Activated T-helper 1 cell treated with anti-CD3 and anti-CD28 coated beads, Interleukin-2, amount 50 U/mL, for 16 hours (primary cell): ENCODE measurements at places on chromosomes 7 and 10.

DNA sequence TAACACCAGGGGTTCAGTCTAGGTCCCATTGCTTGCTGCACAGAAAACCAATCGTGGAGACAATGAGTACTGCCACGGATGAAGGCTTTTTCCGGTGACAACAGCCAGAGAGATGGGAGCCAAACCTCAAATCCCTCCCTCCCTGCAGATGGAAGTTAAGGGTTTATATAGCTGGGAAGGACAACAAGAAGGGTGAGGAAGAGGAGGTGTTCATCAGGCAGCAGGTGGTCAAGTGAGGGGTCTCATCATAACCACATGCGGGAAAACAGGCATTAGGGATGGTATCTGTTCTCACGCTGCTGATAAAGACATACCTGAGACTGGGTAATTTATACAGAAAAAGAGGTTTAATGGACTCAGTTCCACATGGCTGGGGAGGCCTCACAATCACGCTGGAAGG lies 91.3 kb downstream of the MKX start:
- no peak for DNase-seq

DNA sequence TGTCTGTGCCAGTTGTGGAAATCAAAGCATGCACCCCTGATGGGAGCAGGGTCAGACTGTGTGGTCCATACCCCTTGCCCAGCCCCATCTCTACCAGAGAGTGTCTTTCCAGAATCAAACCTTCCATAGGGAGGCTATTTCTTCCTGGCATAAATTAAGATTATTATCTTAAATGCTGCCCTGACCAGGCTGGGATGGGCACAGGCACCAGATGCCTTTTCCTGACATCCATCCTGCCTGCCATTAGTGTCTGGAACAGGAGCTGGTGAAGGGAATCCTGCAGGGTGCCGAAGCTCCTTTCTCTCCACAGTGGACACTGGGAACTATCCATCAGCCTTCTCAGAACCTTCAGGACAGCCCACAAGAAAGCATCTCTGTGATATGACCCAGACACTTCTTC lies 296.3 kb downstream of the GRID1 start:
- DNase-seq = no peak

- no peak for DNase-seq
Measured at GRCh38 chr10:69439813-69440506, 11.3 kb upstream of the TSPAN15 start.

GRCh38 chr10:114372179-114372578 lies 32.1 kb downstream of the AFAP1L2 start:
- DNase-seq = no peak

GRCh38 chr7:31109751-31110150 lies 57.6 kb downstream of the ADCYAP1R1 start:
- DNase-seq = no peak

DNA sequence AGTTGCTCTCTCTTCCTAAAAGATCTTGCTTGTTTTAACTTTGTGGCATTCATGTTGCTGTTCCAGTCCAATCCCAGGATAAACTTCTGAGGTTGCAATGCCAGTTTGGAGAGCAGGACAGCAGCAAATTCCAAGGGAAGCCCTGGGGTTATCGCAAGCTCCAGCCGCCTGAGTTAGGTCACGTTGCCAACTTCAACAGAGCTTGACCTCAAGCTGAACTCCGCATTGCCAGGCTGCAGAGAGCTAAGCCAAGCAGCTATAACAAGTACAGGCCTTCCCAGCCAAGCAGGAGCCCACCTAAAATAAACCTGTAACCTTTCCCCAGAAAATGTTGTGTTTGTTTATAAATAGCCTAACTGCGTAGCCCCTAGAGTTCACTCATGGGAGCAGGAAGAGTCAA lies 138.9 kb upstream of the LYZL1 start:
- DNase-seq = no peak

GRCh38 chr10:77251297-77252013 lies 386.2 kb downstream of the KCNMA1 start:
- no peak for DNase-seq

DNA sequence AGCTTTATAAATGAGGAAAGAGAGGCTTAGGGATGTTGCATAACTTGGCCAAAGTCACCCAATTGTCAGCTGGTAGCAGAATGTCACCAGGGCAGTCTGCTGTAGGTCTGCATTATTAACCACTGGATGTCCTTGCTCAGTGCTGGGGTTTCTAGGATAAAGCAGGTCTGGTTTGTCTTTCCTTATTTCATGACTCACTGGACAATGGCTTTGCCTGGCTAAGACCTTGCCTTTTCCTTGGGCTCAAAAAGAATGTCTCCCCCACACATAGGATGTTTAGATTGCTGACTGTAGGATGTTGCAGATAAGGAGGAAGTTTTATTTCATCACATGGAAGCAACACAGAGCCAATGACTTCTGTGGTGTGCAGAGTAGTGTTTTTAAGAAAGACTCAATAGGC lies 29.4 kb downstream of the WDFY4 start:
- DNase-seq = no peak

GRCh38 chr7:127214956-127215718 lies 37.6 kb downstream of the GRM8 start:
- no peak for DNase-seq

- DNase-seq = no peak
Measured at GRCh38 chr10:3213758-3214515, 41.4 kb upstream of the PITRM1 start.
